Stimulated activated CD4-positive, alpha-beta T cell treated with anti-CD3 and anti-CD28 coated beads, Interleukin-4, amount 100 ng/mL, for 48 hours (primary cell): ENCODE measurements at places on chromosomes 12 and 14.
A peak's percentile ranks its signal among the peaks of the same experiment; 100 is the strongest.

- DNase-seq: peak; percentile 19
Observed at GRCh38 chr12:131242741-131243496, 289.2 kb downstream of the ADGRD1 start.

GRCh38 chr14:64717870-64718269 lies 13.6 kb downstream of the PLEKHG3 start:
- no peak for DNase-seq

- no peak for DNase-seq
Observed at GRCh38 chr12:88334271-88334670, 192.2 kb downstream of the TMTC3 start.

DNA sequence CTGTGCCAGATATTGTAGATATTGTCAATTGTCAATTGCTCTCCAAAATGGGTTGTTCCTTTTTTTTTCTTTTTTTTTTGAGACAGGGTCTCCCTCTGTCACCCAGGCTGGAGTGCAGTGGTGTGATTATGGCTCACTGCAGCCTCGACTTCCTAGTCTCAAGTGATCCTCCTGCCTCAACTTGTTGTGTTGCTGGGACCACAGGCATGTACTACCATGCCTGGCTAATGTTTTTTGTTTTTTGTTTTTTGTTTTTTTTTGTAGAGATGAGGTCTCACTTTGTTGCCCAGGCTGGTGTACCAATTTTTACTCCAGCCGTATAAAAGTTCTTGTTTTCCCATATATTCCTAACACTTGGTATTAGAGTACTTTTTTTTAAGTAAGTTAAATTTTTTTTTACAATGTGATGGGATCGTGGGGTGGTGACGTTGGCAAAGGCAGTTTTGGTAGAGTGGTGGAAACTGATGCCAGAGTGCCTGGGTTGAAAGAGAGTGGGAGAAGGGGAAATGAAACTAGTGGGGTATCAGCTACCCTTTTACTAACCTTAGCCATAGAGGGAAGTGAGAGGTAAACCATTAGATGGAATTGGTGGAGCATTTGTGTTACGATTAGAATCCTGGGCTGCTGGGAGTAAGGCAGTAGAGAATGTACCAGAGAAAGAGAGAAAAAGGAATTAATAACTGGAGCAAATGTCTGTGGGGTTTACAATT lies 33.0 kb upstream of the CFAP54 start:
- no peak for DNase-seq

- DNase-seq: no peak
Observed at GRCh38 chr12:15544589-15544988, 222.3 kb downstream of the PTPRO start.

GRCh38 chr12:84073401-84073800 lies 839.2 kb downstream of the SLC6A15 start:
- no peak for DNase-seq

GRCh38 chr14:33943096-33943883 lies 7.6 kb downstream of the EGLN3 start:
- no peak for DNase-seq

GRCh38 chr12:8655421-8655820 lies 7.2 kb downstream of the MFAP5 start:
- no peak for DNase-seq

DNA sequence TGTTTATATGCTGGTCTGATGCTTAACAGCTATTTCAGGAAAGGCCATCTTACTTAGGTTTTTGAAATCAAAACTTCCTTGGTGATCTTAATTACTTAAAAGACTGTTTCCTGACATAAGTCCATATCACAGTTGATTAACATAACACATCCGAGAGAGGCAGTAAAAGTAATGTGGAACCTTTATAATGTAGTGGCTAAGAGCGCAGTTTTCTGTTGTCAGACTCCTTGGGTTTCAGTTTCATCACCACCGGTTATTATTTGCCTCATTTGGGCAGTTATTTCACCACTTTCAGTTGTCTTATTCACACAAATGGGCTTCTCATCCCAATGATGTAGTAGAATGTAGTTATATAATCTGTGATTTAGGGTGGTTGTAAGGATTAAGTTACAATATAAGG lies 30.9 kb downstream of the TBC1D15 start:
- no peak for DNase-seq

DNA sequence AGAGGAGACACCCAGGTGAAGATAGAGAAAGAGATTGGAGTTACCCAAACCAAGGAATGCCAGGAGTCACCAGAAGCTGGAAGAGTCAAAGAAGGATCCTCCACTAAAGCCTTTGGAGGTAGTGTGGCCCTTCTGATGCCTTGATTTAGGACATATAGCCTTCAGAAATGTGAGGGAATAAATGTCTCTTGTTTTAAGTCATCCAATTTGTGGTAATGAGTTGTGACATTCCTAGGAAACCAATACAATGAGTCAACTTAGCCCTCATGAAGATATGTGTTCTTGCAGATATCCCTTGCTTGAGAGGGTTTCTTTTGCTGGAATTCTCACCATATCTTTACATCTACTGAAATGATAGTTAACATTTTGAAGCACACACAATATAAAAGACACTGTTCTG lies 58.8 kb downstream of the CCER1 start:
- no peak for DNase-seq

- no peak for DNase-seq
Observed at GRCh38 chr14:39467889-39468524, 35.8 kb upstream of the FBXO33 start.

- no peak for DNase-seq
Observed at GRCh38 chr14:63863004-63863403, 10.2 kb downstream of the SYNE2 start.

- DNase-seq: no peak
Observed at GRCh38 chr14:56342494-56342942, 224.3 kb downstream of the PELI2 start.

DNA sequence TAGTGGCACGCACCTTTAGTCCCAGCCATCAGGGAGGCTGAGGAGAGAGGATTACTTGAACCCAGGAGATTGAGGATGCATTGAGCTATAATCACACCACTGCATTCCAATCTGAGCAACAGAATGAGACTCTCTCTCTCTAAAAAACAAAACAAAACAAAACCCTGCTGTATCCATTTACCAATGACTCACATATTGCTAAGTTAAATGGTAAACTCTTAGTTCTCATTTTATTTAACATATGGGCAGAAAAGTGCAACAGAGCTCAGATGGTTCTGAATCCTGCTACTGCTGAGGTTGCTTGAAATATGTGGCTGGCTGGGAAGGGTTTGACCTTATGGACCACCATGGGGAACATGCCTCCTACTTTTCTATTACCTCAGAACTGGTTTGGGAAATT lies 33.7 kb upstream of the CCNT1 start:
- DNase-seq: no peak

- no peak for DNase-seq
Observed at GRCh38 chr12:96811083-96811482, 96.0 kb upstream of the NEDD1 start.

GRCh38 chr12:130481392-130481879 lies 143.7 kb downstream of the PIWIL1 start:
- no peak for DNase-seq

DNA sequence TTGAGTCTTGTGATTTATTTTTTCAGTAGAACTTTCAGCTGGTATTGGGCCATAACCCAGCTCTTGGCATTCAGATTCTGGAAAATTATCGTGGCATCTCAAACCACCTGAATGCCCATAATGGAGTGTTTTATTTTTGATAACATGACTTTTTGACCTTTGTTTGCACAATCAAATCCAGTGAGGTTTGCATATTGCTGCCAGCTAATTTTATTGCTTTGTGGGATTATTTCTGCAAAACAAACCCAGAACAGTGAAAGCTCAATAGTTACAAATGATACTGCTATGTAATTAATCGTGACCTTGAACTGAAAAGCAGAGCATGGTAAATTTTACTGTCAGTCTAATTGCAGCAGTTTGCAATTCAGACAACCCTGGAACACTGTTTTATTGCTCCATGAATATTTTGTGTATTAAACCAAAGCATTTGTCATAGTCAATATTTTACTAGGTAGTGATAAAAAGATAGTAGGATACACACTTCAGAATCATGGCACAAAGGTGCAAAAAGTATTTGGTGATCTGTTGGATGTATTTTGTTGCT lies 255.2 kb upstream of the NAV3 start:
- DNase-seq: no peak

DNA sequence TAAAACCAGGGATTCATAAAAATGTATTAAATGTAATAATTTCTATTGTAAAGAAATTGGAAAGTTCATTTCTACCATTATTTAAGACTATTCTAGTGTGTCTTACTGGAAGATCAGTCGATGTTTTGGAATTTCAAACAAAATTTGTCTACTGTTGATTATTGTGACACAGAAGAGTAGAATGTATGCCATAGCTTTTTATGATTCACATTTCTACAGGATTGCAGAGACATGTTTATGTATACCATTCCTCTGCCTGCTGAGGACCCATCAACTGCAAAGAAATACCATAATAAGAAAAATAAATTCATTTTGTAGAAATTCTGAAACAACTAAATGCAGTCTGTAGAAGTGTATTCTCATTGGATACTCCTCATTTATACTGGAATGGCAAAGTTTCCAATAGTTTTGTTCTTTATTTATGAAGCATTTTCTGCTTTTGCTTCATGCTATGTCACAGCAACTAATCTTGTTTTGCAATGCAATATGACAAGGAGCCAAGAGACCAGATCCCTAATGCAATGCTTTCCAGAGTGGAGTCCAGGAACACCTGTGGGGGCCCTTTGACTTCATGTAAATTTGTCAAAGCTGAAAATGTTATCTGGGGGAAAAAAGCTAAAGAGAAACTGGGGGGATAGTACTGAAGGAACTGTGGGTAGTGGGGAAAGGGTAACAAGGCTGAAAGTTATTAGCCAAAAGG lies 172.9 kb upstream of the LRIG3 start:
- no peak for DNase-seq

- no peak for DNase-seq
Observed at GRCh38 chr12:15541996-15542631, 219.8 kb downstream of the PTPRO start.

GRCh38 chr14:87196436-87196835 lies 796.5 kb downstream of the GALC start:
- DNase-seq: no peak

DNA sequence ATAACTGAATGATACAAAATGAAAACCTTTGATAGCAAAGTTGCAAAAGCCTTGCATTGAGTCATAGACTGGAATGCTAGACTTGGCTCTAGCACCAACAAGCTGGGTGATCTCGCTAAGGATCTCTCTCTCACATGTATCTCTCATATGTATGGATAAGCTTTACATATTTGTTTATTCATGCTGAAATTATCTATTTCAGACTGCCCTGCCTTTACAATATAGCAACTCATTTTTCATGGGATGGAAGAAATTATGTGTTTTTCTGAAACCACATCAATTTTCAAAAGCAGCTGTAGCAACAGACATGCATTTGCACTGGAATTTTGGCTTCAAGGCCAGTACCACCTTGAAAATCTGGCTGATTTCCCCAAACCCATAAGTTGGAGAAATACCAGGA lies 11.4 kb downstream of the RERG start:
- DNase-seq: no peak

GRCh38 chr12:93698307-93699092 lies 21.3 kb downstream of the CRADD start:
- no peak for DNase-seq

DNA sequence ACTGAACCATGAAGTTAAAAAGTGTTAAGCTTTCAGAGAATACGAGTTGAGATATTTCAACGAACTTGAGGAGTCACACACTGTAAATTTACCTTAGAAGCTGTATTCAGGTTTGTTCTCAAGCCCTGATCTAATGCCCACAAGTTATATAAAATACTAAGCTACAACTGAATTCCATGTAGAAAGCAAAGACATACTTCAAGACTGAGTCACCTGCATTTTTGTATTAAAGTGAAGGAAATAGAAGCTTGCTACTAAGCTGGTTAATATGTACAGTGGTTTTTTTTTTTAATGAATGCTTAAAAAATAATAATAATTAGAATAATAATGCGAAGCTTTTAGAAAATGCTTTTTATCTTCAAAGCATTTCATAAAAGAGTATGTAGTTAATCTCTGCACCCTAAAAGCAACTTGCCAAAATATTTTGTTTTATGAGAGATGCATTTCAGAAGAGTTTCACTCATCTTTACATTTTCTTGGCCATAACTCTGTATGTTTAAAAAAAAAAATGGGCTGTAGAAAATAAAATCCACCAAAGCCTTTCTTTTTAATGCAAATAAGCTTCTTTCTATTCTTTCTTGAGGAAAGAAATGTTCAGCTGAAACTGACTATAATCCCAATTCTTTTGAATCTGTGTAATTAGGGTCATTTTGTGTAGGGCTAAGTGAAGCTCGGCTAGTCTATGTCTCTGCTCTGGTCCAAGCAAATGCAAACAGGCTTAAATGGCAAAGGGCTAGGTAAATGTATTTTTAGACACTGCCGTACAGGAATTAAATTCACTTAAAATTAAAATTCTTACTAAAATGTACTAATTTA lies 1047.5 kb upstream of the FLRT2 start:
- no peak for DNase-seq

DNA sequence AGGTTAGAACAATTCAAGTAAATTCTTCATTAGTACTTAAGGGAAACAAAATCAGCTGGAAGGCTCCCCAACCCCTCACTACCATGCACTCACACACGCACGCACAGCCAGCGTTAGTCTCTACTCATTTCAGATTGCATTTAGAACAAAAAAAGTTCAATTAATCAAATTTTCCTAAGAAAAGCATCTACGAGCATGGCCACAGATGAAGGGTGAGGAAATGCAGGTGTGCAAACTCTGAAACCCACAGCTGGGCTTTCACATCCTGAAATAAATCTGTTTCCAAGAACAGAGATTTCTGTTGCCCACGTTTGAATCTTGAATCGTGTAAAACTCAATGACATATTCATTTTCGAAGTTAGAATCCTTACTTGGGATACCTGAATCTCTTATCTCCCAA lies 62.6 kb downstream of the SEL1L start:
- no peak for DNase-seq

- no peak for DNase-seq
Observed at GRCh38 chr12:107326237-107326636, 232.9 kb upstream of the CRY1 start.

- no peak for DNase-seq
Observed at GRCh38 chr12:84924981-84925380, 12.4 kb upstream of the SLC6A15 start.

DNA sequence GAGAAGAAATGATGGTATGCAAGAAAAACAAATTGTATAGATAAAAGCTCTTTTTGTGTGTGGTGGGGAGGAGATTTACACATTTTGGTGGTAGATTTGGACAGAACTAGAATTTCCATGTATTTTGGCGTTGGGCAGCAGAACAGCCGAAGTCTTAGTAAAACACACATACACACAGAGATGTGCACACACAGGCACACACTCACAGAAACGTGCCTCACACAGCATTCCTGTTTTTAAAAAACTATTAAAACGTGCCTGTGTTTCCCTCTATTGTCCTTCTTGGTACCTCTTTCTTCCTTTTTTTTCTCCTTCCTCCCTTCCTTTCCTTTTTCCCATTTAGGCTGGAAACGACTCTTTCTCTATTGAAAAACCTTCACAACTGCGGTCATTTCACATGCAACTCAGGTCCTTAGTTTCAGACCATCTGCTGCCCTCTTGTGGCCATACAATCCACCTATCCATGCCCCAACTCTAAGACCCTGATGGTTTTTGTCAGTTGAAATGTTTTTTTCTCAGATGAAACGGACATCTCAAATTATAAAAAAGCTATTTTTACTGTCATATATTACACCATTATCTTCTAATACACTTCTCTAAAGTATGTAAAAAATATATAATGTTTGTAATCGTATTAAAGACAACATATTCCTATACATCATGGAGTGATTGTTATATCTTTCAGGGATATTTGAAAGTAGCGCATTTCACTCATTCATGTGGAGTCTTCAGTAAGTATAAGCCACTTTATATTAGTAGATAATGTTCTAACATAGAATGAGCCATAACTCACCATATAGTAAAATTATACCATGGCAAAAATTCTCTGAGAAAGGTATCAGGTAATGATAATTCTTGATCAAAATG lies 386.7 kb upstream of the NOVA1 start:
- peak; percentile 4 for DNase-seq
